Right forelimb (tissue), 1 donor: ENCODE measurements at places on chromosomes 7 and 10.

GRCh38 chr7:85833066-85833465, 646.2 kb upstream of the SEMA3D start:
- DNase-seq, result no peak

DNA sequence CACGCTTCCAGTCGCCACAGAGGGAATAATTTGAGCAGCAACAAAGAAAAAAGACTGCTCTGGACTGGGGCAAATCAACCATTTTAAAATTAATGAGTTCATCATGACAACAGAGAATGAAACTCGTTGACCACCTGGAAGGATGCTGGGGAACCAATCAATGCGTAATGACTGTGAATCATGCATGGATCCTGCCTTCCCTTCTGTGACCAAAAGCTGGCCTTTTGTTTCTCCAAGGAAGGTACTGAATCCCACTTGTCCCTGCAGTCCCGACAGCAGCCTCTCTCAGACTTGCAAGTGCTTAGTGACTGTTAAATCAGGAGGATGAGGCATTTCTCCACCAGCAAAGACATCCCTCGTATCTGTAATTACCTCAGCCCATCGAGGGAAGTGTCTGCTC, 68.0 kb upstream of the TNS3 start:
- no peak for DNase-seq

GRCh38 chr10:8312079-8312478, 257.6 kb downstream of the GATA3 start:
- no peak for DNase-seq

GRCh38 chr7:4058158-4058557, 623.9 kb upstream of the FOXK1 start:
- DNase-seq, result no peak

- DNase-seq, result no peak
These were observed 45.5 kb upstream of the C10orf71 start for GRCh38 chr10:49253340-49253906.

- no peak for DNase-seq
These were observed 584 bp upstream of the ZMIZ1 start for GRCh38 chr10:79068203-79068561.

GRCh38 chr10:37960591-37961137, 15.8 kb downstream of the ZNF25 start:
- no peak for DNase-seq
